ENCODE measurements at places on chromosomes 4 and X. TPM values are rescaled to one million over a fixed set of nuclear protein-coding genes. Genes with fewer than 3 reads are reported as not detected.

- DNase-seq, result no peak
Observed at GRCh38 chrX:115023139-115023538, 5.7 kb upstream of the IL13RA2 start.

- DNase-seq, result no peak
Observed at GRCh38 chr4:9832640-9833039, 51.2 kb downstream of the DRD5 start.

GRCh38 chr4:151129796-151130195 lies 30.4 kb downstream of the RPS3A start:
- DNase-seq, result no peak

GRCh38 chrX:20139966-20140365 lies 1.7 kb downstream of the EIF1AX start:
- DNase-seq, result no peak

GRCh38 chr4:148793221-148793620 lies 351.0 kb upstream of the NR3C2 start:
- DNase-seq, result no peak

DNA sequence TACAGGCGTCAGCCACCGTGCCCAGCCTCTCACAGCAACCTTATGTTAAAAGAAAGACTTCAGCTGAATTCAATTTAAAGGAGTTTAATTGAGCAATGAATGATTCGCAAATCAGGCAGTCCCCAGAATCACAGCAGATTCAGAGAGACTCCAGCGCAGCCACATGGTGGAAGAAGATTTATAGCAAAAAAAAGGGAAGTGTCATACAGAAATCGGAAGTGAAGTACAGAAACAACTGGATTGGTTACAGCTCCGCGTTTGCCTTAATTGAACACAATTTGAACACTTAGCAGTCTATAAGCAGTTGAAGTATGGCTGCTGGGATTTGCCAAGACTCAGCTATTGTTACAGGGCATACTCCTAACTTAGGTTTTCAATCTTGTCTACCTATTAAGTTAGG lies 19.8 kb downstream of the CENPVL3 start:
- DNase-seq, result no peak

DNA sequence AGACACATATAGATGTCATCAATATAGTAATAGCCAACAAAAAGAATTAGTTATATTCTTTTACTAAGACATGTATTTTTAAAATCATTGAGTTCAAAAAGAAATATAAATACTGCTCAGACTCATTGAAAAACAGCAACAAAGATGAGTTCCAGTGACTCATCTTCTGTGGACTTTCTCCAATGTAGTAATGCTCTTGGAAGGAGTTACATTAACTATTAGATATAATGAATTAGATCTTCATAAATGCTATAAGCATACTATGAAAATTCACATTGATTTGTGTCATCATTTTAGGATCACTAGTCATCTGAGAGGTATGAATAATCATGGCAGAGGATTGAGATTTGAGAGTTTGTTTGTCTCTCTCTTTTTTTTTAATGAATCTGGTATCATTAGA lies 547.8 kb upstream of the PCDH7 start:
- no peak for DNase-seq

DNA sequence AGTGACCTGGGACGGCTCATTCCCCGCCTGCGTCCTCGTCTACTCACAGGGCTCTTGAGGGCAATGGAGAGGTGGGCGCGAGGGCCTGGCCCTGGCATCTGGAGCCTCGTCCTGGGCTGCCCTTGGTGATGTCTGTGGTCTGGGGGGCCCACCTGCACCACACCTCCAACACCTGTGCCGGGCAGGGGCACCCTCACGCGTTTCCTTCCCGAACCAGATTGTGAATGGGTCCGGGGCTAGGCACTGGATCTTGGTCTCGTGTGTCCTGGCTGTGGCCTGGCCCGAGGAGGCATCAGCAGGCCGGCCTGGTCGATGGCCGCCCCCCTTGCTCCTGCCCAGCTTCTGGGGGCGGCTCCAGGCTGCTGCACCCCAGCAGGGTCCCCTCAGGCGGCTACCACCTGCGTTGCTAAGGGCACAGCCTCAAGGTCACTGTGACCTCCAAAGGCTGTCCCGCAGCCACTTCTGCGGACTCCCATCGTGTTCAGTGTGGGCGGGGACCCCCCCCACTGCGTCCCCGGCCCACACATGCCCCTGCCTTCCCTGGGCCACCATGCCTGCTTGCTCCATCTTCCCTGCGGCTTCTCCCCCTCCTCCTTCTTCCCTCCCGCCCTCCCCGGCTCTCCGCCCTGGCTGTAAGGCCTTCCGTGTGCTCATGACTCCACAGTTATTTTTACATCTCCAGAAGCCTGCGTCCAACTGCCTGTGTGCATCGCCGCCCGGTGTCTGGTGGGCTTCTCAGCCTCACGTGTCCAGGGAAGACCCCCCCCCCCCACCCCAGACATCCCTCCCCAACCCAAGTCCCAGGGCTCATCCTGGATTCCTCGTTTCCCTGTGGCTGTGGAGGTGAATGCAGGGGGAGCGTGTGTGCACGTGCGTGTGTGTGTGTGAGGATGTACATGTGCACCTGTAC lies 3.8 kb downstream of the DOK7 start:
- DNase-seq, result no peak

DNA sequence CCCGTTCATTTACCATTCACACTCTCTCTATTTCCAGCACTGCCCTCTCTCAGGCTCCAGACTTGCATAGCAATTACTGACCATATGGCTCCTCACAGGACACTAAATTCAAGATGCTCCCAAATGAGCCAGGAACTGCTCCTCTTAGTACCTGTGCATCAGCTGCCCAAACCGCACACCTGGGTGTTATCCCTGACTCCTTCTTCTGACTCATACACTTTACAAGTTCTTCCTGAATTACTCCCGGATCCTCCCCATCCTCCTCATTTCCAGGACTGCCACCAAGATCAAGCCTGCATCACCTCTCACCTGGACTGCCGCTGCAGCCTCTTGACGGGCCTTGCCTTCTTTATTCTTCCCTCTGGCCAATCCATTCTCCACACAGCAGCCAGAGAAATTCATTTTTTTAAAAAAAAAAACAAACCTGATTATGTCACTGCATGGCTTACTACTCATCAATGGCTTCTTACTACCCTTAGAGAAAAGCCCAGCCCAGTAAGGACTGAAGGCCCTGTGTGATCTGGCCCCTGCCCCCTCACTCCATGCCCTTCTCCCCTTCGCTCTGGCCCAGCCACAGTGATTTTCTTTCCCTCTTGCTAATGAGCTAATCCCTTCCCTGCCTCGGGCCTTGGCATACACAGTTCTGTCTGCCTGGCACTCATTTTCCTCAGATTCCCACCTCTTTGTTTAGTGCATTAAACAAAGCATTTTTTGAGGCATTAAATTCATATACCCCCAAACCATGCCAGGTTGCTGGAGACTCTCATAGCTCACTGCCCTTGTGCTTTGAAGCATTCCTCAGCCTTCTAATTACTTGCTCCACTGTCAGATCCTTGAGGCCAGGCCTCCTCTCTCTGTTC lies 92.0 kb downstream of the PDGFRA start:
- DNase-seq, result no peak

DDX53 gene
- not detected for polyA plus RNA-seq
